Fibroblast of villous mesenchyme (primary cell): ENCODE measurements at places on chromosomes 11 and 22. TPM values are rescaled to one million over a fixed set of nuclear protein-coding genes. Genes with fewer than 3 reads are reported as not detected.
A peak's percentile ranks its signal among the peaks of the same experiment; 100 is the strongest.

GRCh38 chr11:64000740-64001483, 14.7 kb downstream of the OTUB1 start:
- no peak for DNase-seq

GRCh38 chr11:18171377-18172000, 1.1 kb upstream of the MRGPRX4 start:
- peak; percentile 19 for DNase-seq

- no peak for DNase-seq
These were observed 23.2 kb upstream of the PDGFB start for GRCh38 chr22:39267974-39268373.

Gene PKDREJ
- not detected in 2 replicates for total RNA-seq

Gene EHBP1L1
- total RNA-seq = 33.7 and 47.7 TPM in 2 replicates
